Stimulated activated CD4-positive, alpha-beta T cell treated with anti-CD3 and anti-CD28 coated beads, TNF-alpha, amount 100 ng/mL, for 24 hours (primary cell): ENCODE measurements at places on chromosomes 4 and X.

GRCh38 chr4:118326585-118326984 lies 26.2 kb downstream of the PRSS12 start:
- no peak for DNase-seq

GRCh38 chr4:140223056-140223810 lies 69.2 kb upstream of the MAML3 start:
- no peak for DNase-seq

DNA sequence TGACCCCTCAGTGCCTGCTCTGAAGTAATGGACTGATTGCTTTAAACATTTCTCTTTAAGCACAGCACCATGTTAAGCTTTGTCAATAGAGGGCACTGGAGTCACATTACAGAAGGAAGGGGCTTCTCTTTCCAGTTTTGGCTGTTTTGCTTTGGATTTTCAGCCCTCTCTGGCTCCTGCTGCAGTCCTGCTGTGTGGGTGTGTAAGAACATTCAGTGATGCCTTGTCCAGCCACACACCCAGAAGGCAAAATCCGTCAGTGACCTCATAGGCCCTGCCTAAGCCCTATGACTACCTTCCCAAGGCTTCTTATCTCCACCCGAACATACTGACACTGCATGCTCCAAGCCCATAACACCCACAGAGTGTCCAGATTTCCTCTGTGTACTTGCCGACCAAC lies 215.3 kb upstream of the CTSO start:
- DNase-seq, result no peak

DNA sequence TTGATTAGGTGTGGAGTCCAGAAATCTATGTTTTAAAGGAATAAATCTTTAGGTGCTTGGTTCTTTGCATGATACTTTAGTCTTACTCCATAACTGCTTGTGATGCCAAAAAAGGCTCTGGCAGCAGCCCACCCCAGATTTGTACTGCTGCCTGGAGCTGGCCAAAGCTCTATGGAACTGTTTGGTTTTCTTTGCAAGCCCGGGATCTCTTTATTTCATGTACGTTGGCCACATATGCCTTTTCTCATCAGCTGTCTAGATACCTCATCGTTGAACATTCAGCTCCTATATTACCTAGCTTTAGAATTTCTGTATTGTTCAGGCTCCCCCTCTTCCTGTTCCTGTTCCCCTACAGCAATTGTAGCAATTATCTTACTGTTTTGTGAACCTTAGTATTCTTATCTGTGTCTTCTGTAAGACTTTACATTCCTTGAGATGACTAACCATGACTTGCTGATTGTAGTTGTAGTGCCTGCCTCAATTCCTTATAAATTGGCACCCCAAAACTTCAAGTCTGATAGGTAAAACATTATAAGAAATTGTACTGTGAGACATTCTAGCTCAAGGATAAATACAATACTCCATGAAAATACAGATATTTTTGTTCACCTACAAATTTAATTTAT lies 199.4 kb upstream of the GPRIN3 start:
- DNase-seq, result no peak

DNA sequence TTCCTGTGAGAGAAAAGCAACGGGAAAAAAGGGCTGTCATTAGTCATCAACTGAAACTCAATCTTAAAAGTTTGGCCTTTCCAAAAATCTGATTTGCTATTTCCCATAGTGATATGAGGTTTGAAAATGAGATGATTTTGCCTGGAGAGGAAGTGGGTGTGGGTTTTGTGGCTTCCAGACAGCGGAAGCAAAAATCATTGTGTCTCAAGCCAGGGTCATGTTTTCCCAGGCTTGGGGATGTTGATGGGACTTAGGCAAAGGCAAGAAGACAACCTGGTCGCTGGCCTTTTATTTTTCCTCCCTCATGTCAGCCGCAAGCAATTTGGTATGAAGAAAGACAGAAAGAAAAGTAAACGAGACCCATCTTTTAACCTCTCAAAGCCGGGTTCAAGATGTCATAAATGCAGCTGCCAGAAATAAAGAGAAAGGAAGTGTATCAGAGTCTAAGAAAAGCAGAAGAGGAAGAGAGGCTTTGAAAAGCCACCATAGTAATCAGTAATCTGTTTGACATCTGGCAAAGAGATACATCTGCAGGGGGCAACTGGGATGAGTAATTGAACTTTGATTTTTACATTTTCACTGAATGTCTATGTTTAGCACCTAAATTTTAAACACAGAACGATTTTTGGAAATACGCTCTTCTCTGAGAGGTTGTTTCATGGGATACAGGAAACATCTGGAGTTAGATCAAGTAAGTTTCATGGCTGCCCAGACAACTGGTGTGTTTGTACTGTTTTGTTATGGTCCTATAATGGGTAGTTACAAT lies 521.6 kb upstream of the SLIT2 start:
- no peak for DNase-seq

DNA sequence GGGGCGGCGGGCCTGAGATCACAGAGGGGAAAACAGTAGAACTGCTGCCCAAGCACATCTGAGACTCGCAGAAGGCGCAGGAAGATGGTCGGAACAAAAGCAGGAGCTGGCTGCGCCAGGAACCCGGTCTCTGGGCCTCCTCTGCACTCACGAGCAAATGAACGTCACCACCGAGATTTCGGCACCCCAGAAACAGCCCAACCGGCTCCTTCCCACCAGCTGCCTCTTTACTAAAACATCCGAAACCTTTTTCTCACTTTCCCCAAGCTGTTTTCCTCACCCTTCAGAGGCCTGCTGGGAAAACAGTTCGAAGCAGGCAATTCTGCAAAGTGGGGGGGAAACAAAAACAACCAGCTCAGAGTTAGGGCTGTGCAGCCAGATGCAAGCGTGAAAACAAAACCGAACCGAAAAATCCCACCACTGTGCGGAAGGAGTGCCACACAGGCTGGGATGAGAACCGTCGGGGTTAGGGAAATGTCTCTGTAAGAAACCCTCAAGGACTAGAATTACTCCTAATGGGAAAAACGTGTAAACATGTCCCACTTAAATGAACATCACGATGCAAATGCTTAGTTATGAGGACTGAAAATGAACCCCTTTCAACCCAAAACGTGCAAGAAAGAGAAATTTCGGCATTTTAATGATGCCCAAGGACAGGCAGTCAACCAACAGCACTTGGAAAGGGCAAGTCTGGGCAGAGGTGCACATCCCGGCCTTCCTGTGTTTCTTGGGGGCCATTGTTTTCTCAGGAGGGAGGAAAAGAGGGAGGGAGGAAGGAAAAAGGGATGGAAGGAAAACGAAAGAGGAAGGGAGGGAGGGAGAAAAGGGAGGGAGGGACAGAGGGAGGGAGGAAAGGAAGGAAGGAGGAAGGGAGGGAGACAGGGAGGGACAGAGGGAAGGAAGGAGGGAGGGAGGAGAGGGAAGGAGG lies 15.8 kb downstream of the DHRSX start:
- no peak for DNase-seq

- no peak for DNase-seq
These were observed at the start of gene ZAR1 for GRCh38 chr4:48490012-48490679. TSS of gene ZAR1 (plus strand) at chr4:48490252. CDS start at chr4:48490292, 40 bp downstream.

GRCh38 chrX:115408771-115409400 lies 119.4 kb downstream of the LUZP4 start:
- DNase-seq, result no peak

- no peak for DNase-seq
These were observed 240.1 kb downstream of the FRAS1 start for GRCh38 chr4:78297116-78297800.

GRCh38 chr4:109914322-109914721 lies 1.6 kb downstream of the EGF start:
- DNase-seq, result no peak

- DNase-seq, result no peak
These were observed 171.9 kb downstream of the TRAM1L1 start for GRCh38 chr4:116913451-116913850.

DNA sequence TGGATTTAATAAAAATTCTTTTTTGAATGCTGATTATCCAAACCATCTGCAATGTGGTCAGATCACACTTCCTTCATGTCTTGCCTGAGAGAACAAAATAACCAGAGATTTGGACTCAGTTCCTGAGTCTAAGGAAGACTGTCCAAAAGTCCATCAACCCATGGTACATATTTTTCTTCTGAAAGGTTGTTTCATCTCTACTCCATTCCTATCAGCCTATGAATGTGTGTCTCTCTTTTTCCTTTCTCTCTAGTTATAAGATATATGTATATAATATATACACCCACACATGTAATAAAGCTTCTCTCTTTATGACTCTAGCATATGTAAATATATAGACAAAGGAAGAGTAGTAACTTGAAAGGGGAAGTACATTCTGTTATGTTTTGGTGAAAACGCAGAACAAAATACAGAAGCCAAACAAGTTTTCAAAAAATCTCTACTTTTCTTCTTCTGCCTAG lies 226.9 kb downstream of the ARHGAP24 start:
- DNase-seq, result no peak

DNA sequence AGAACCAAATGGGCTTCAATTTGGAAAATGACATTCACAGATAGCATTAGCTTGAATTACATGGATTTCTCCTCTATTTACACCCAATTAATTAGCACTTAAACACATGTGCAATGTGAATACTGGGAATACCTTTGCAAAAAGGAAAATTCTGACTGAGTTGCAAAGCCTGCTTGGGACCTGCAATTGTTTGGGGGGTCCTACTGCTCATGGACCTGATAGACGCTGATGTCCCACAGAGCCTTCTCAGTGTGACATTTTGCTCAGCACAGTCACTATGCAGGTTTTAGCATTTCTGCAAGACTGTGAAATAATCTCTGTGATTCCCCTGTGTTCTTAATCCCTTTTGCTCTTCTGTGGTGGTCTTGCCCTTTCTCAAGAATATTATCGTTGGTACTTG lies 101.2 kb upstream of the PGRMC2 start:
- DNase-seq, result no peak

GRCh38 chr4:120105472-120105871 lies 38.8 kb upstream of the MAD2L1 start:
- DNase-seq, result no peak

DNA sequence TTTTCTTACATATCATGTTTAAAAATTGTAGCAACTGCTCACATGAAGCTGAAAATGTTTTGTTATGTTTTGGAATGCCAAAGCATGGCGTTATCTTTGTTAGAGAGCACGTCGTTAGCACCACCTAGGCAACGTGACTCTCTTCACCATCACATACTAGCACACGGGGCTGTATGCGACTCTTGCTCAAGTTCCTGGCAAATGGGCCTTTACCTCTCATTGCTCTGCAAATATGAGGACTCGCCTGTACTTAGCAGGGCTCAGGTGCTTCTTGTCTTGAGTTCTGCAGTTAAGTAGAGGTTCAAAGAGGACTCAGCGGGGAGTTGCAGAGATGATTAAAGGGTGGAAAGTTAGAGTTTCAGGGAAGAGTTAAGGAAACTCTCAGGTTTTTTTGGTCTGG lies 59.4 kb downstream of the CLCN4 start:
- no peak for DNase-seq

GRCh38 chr4:134747108-134747805 lies 545.7 kb upstream of the PABPC4L start:
- DNase-seq, result no peak

- DNase-seq, result no peak
These were observed 66.8 kb downstream of the POLA1 start for GRCh38 chrX:24760363-24761000.

DNA sequence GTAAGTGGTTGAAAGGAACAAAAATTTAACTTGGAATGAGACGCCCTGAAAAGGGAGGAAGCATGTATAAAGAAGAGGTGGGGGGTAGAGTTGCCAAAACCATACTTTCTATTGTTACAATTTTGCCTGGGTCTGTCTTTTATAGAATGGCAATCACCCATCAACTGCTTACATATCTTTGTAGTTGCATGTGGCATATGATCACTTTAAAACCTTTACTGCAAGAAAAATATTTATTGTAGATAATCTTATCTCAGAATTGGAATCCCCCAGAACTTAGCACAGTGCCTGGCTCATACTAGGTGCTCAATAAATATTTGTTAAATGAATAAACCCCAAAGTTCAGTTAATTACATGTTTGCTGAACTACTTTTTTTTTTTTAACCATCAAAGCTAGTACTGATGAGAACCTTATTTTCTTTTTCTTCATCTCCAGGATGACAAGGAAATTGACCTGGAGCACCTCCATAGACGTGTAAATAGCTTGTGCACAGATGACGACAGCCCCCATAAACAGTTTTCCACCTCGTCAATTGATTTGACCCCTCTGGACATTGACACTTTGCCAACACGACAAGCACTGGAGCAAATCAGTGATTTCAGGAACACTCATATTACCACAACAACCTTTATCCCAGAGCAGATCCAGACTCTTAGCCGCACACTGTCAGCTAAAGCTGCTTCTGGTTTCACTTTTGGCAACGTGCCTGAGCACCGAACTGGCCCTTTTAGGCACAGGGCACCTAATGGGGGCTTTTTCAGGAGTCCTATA lies 56.7 kb upstream of the ATOH1 start:
- no peak for DNase-seq

DNA sequence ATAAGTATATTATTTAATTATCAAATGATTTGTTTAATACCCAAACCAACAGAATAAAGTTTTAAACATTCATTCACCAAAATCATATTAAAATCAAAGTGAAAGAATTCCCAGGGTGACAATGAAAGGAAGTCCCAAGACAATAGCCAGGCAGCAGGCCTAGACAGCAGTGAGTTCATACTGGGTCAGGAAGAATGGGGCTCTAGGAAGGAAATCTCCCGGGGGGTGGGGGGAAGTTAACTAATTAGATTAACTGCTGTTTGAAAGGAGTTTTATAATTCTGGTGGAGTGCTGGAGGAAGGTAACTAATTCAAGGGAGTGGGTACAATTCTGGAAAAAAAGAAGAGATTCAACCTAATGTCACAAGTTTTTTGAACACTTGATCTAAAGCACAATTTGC lies 104.1 kb downstream of the ZAR1 start:
- DNase-seq, result no peak

DNA sequence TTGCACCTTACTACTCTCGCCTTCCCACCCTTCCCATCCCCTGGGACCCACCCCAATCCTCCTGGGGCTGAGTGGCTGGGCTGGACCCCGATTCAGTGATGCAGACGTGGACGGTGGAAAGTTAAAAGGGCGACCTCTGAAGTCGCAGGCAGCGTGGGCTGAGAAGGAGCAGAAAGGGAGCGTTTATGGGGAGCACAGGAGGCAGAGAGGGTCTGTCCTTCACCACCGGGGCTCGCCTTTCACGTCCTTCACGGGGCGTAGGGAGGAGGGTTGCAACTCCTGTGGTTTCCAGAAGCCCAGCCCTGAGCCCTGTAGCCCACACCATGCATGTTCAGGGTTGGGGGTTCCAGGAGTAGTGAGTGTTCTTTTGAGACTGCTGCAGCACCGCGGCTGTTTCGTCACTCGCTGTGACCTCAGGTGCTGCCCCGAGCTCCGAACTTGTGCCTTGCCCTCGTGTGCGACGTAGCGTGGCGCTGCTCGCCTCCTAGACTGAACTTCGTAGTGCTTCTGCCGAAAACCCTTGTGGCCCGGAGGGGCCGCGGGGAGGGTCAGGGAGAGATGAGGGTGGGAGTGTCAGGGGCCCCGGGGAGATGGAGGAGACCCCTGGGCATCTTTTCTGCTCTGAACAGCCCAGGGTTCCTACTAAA lies 1.6 kb downstream of the NHS start:
- no peak for DNase-seq

- no peak for DNase-seq
These were observed 52.9 kb downstream of the ARHGAP24 start for GRCh38 chr4:85527815-85528214.
